Natural killer cell (primary cell): ENCODE measurements at places on chromosomes 11 and 22. TPM values are rescaled to one million over a fixed set of nuclear protein-coding genes. Genes with fewer than 3 reads are reported as not detected.

The GLYATL1 gene
- total RNA-seq, result not detected

The OR2AG2 gene
- total RNA-seq, result not detected

The FOLR2 gene
- total RNA-seq, result not detected

The DCHS1 gene
- 0.83 TPM for total RNA-seq

The CBLIF gene
- not detected for total RNA-seq

The SLC22A25 gene
- total RNA-seq, result not detected

The C1QTNF4 gene
- total RNA-seq, result 2.0 TPM

The FAM83F gene
- total RNA-seq, result 1.0 TPM

The DLG2 gene
- 1.7 TPM for total RNA-seq

The OR8J3 gene
- not detected for total RNA-seq

- no peak for DNase-seq
- H3K27me3 ChIP-seq, result no peaks in the 10 kb centered on the region
- H3K27ac ChIP-seq, result no peak overlapping the region
- peaks cover 41% of the 10 kb centered on the region for H3K36me3 ChIP-seq
- H3K4me3 ChIP-seq, result no peak overlapping the region
- peaks cover 15% of the 10 kb centered on the region for H3K4me1 ChIP-seq
Measured at GRCh38 chr22:45336971-45337431, 27.3 kb downstream of the FAM118A start.

DNA sequence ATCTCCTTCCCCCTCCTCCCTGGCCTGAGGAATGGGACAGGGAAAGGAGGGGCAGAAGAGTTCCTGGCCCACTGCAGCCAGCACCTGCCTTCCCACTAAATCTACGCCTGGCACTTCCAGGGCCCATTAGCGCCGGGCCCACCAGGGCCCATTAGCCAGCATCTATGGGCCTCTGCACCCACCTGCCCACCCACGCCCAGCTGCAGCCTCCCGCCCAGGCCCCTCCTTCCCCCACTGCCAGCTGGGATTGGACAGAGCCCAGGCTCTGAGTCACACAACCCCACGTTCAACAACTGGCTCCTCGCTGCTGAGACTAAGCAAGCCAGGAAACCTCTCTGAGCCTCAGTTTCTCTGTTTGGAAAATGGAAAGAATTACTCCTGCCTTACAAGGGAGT lies 48.7 kb downstream of the CYTH4 start:
- H3K4me1 ChIP-seq, result peaks cover 3% of the 10 kb centered on the region
- no peak for DNase-seq

DNA sequence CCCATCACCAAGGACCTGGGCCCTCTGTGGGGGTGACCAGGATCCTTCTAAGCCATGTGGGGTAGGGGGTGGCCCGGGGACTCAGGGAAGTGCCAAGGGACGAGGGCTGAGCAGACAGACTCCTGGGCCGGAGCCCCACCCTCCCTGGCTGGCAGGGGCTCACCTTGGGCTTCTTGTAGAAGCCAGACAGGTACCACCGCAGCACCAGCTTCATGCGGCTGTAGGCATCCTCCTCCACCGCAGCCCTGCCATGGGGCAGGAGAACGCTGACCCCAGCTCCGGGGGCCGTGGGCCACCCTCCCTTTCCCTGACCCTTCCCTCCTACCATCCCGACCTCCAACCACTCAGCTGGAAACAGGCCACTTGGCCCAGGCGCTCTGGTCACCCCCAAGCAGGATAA lies 45.9 kb upstream of the CARS1 start:
- H3K36me3 ChIP-seq, result peaks cover 46% of the 10 kb centered on the region
- no peak for DNase-seq
- H3K27me3 ChIP-seq, result no peaks in the 10 kb centered on the region
- no peak overlapping the region for H3K27ac ChIP-seq

DNA sequence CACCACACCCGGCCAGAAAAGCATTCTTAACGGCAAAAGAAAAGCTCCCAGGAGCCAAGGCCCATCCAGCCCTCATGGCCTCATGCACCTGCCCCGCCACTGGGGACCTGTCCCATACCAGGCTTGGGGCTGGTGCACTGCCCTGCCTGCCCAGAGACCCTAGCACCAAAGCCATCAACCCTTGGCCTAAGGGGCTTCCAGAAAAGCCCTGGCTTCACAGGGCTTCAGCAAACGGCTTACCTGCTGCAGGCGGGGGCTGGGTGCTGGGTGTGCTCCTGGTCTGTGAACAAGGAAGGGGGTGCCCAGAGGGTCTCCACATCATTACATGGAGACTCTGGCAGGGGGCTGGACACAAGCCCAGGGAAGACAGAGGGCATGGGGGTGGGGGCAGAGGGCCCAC lies 89.5 kb downstream of the CELSR1 start:
- H3K36me3 ChIP-seq, result no peaks in the 10 kb centered on the region
- H3K27ac ChIP-seq, result no peak overlapping the region
- no peaks in the 10 kb centered on the region for H3K4me1 ChIP-seq
- no peaks in the 10 kb centered on the region for H3K27me3 ChIP-seq

GRCh38 chr11:4102711-4103110 lies 8.1 kb downstream of the RRM1 start:
- peaks cover 21% of the 10 kb centered on the region for H3K36me3 ChIP-seq
- DNase-seq, result no peak
- no peak overlapping the region for H3K27ac ChIP-seq
- H3K27me3 ChIP-seq, result no peaks in the 10 kb centered on the region

DNA sequence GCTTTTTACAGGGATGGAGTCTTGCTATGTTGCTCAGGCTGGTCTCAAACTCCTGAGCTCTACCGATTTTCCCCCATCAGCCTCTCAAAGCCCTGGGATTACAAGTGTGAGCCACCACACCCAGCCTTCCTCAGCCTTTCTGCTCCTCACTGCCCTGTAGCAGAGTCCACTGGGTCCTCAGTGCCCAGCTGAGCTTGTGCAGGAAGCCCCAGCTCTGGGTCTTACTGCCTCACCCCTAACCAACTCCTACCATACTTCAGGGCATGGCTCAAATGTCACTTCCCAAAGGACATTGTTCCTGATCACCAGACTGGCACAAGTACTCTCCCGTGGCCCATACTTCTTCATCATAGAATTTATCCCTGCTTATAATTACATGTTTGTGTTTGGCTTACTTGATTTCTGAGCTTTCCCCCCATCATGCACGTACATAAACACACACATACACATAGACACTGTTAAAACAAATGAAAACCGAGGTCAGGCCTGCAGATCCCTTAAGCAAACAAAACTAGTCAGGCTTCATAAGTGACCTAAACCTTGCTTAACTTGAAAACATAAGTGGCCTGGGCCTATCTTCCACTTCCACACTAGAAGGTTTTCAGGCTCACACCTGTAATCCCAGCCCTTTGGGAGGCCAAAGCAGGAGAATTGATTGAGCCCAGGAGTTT lies 14.0 kb upstream of the SLC43A3 start:
- no peak overlapping the region for H3K27ac ChIP-seq
- H3K27me3 ChIP-seq, result no peaks in the 10 kb centered on the region
- H3K4me1 ChIP-seq, result no peaks in the 10 kb centered on the region
- no peak for DNase-seq

- H3K27ac ChIP-seq, result no peak within 1 kb of the TSS
- DNase-seq, result no peak
- H3K4me3 ChIP-seq, result no peak within 1 kb of the TSS
- no peaks in the 10 kb centered on the region for H3K4me1 ChIP-seq
- H3K36me3 ChIP-seq, result no peaks in the 10 kb centered on the region
Measured at GRCh38 chr11:133845413-133845812, at the start of gene SPATA19. TSS of gene SPATA19 (minus strand) at chr11:133845513. CDS start at chr11:133845446, 67 bp downstream.

- no peak for DNase-seq
- H3K27me3 ChIP-seq, result no peaks in the 10 kb centered on the region
- H3K4me3 ChIP-seq, result no peak overlapping the region
- no peaks in the 10 kb centered on the region for H3K36me3 ChIP-seq
- no peaks in the 10 kb centered on the region for H3K4me1 ChIP-seq
- H3K27ac ChIP-seq, result no peak overlapping the region
Measured at GRCh38 chr11:106152824-106153223, 75.4 kb downstream of the AASDHPPT start.

- H3K36me3 ChIP-seq, result peaks cover 19% of the 10 kb centered on the region
- no peaks in the 10 kb centered on the region for H3K27me3 ChIP-seq
- DNase-seq, result no peak
- no peaks in the 10 kb centered on the region for H3K4me1 ChIP-seq
- H3K27ac ChIP-seq, result no peak overlapping the region
Measured at GRCh38 chr11:12249590-12250260, 127.6 kb upstream of the PARVA start.

GRCh38 chr11:540583-541432 lies 3.5 kb downstream of the LRRC56 start:
- H3K36me3 ChIP-seq, result no peaks in the 10 kb centered on the region
- no peak for DNase-seq
- no peaks in the 10 kb centered on the region for H3K27me3 ChIP-seq
- no peak overlapping the region for H3K4me3 ChIP-seq
- no peak overlapping the region for H3K27ac ChIP-seq
- peaks cover 26% of the 10 kb centered on the region for H3K4me1 ChIP-seq

DNA sequence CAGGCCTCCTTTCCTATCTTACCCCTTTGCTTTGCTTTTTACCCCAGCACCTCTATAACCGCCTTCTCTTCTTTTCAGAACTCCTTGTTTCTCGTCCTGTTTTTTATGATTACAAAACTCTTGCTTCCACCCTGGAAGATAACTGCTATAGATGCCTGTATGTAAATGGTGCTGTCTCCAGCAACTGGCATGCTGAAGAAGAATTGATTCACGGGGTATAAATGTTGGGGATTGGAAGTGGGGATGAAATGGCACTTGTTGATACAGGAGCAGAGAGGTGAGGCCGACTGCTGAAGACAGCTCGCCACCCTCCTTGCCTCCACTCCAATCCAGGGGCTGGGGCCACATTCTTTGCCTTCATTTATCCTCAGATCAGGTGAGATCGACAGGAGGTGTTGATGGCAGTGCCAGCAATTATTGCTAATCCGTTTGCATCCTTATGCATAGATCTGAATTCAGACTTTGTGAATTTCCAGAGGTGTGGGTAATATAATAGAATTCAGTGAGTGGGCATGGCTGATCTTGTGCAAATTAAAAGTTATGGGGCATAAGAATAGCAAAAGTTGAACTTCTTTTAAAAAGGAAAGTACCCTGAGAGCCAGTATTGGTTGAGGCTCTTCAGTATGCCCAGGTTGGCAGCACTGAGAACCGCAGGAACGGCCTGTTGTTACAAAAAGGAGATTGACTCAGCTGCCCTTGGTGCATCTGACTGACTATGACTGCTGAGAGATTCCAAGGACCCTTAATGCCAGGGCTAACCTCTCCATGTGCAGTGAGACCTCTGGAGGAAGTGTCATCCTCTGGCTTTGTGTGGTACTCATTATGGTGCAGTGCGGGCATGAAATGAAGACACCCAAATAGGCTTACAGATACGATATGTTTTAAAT lies 5.3 kb downstream of the NEAT1 start:
- peak overlapping the region; percentile 100 for H3K27ac ChIP-seq
- H3K4me3 ChIP-seq, result no peak overlapping the region
- peaks cover 43% of the 10 kb centered on the region for H3K4me1 ChIP-seq
- DNase-seq, result peak; percentile 65
- H3K27me3 ChIP-seq, result no peaks in the 10 kb centered on the region

DNA sequence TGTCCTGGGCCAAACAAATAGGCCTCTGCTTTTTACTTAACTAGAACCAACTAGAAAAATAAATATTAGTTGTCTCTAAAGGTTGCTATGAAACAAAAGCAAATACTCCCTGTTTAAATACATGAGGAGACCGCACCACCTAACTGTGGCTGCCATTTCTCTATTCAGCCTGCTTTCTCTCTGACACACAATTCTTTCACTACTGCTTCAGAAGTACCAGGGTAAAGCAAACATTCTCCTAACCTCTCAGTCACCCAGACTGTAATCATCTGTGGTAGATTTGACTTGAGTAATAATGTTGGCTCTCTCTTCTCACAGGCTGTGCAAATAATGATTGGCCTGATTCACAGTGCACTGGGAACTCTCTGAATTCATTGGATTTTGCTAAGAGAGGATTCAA lies 41.0 kb upstream of the MS4A8 start:
- no peak overlapping the region for H3K4me3 ChIP-seq
- H3K36me3 ChIP-seq, result no peaks in the 10 kb centered on the region
- no peaks in the 10 kb centered on the region for H3K27me3 ChIP-seq
- no peaks in the 10 kb centered on the region for H3K4me1 ChIP-seq
- no peak for DNase-seq

GRCh38 chr22:45537734-45538181 lies 35.1 kb downstream of the FBLN1 start:
- H3K27me3 ChIP-seq, result no peaks in the 10 kb centered on the region
- no peaks in the 10 kb centered on the region for H3K36me3 ChIP-seq
- no peak for DNase-seq
- H3K4me3 ChIP-seq, result no peak overlapping the region

DNA sequence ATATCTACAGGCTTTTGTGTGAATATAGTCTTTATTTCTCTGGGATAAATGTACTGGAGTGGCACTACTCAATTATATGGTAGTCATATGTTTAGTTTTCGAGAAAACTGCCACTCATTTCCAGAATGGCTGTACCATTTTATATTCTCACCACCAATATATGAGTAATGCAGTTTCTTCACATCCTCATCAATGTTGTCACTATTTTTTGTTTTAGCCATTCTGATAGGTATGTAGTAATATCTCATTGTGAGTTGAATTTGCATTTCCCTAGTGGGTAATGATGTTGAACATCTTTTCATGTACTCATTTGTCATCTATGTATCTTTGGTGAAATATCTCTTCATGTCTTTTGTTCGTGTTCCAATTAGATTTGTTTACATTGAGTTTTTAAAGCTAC lies 18.0 kb downstream of the ACRV1 start:
- no peaks in the 10 kb centered on the region for H3K36me3 ChIP-seq
- H3K27me3 ChIP-seq, result no peaks in the 10 kb centered on the region
- no peak for DNase-seq
- no peaks in the 10 kb centered on the region for H3K4me1 ChIP-seq
- H3K4me3 ChIP-seq, result no peak overlapping the region
